GM13977 (cell line): ENCODE measurements at places on chromosomes 5 and 9.

DNA sequence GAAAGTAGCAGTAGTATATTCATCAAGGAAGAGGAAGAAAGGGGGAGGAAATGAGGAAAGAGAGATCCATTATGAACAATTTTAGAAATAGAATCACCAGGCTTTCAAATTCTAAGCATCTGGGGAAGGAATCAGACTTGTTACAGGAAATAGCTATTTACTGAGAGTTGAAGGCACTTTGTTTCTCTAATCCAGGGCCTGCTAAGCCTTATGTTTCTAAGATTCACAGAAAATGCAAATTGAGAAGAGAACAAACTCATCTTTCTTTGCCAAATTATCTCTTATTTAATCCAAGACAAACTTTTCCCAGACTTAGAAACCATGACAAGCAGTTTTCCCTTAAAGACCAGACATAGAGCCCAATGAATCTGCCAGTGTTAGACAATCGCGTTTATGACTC lies 528.0 kb upstream of the NMUR2 start:
- no peak for DNase-seq

DNA sequence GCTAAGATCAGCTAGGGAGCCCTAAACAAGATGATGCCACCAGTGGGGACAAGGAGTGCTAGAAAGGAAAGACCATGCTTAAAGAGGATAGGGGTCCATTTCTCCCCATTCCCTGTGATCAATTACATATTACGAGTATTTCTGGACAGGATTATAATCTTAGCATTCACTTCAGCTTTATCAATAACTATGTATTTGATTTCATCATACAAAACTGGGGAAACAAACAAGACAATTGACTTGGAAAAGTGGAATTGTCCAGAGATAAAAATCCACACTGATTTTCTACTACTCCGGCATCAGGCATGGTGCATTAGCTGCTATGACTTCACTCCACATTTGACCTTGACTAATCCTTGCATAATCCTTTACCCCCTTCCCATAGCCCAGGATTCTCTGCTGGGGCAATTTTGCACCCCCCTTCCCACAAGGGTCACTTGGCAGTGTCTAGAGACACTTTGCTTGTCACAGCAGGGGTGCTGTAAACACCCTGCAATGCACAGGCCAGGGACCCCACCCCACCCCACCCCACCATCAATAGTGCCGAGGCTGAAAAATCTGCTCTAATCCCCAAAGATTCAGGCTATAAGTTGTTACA lies 29.9 kb upstream of the UBE2QL1 start:
- DNase-seq = no peak

DNA sequence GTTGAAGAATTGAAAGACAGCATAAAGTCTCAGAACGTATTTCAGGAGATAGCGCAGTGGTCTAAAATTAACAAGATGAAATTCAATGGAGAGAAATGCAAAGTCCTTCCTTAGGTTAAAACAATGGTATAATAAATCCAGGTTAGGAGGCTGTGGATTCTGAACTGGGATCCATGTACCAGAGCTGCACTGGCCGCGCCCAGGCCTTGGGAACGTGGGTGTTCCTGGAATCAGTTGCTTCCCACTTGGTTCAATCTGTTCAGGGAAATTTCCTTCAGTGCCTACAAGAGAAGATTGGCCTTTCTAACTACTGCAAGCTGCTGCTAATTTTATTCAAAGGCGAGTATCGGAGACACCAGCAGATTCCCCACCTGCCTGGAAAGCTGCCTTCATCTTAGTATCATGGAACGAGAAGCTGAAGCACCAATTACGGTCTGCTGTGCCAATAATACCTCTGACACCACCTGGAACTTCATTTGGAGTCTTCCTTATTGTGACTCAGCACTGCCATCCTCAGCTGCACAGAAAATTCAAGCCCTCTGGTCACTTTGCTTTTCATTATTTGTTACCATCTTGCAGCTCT lies 14.3 kb upstream of the CTNND2 start:
- no peak for DNase-seq

- DNase-seq = no peak
Observed at GRCh38 chr5:151146061-151146460, 11.5 kb downstream of the ANXA6 start.

- no peak for DNase-seq
Observed at GRCh38 chr5:6837519-6838110, 124.4 kb downstream of the TENT4A start.

GRCh38 chr5:93653716-93654115 lies 70.7 kb downstream of the NR2F1 start:
- no peak for DNase-seq

- DNase-seq = no peak
Observed at GRCh38 chr5:149561848-149562247, 10.6 kb upstream of the CSNK1A1 start.

GRCh38 chr5:9534881-9535517 lies 10.9 kb downstream of the SEMA5A start:
- DNase-seq = no peak

DNA sequence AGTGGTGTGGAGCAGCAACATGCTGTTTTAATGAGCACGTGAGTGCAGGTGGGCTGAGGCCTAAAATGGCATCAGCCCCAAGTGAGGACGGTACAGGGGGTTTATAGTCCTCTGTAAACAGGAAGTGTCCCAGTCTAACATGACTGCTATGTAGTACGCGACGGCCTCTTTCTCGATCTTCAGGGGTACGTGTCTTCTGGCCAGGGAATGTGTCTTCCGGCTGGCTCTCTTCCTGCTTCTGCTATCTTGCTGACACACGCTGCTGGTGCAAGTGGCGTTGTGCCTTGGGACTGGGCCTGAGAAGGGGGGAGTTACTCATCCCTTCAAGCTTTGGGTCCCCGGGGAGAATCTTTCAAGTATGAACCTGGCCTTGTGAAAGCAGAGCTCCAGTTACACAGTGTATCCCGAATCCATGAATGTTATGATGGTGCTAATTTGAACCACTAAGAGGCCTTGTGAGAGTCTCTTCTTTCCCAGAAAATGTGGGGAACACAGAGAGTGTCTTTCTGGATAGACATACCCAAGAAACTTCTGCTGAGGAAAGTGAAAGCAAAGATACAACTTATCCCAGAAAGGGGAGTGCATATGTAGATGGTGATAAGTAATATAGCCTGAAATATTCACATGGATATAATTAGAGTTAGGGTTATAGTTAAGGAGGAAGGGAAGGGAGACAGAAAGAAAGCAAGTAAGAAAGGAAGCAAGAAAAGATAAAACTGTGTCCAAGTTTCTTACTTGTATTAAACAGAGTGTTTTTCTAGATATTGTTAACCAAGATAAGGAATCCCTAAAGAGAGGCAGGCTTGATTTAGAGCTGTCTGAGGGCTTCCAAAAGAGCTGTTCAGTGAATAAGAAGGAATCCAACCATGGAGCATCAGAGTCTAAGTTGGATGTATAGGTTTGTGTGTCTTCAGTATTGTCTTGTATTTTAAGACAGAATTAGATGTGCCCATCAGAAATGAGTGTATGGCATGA lies 35.5 kb upstream of the ANXA2R start:
- DNase-seq = no peak

GRCh38 chr5:177269976-177270375 lies 33.5 kb downstream of the RAB24 start:
- no peak for DNase-seq

DNA sequence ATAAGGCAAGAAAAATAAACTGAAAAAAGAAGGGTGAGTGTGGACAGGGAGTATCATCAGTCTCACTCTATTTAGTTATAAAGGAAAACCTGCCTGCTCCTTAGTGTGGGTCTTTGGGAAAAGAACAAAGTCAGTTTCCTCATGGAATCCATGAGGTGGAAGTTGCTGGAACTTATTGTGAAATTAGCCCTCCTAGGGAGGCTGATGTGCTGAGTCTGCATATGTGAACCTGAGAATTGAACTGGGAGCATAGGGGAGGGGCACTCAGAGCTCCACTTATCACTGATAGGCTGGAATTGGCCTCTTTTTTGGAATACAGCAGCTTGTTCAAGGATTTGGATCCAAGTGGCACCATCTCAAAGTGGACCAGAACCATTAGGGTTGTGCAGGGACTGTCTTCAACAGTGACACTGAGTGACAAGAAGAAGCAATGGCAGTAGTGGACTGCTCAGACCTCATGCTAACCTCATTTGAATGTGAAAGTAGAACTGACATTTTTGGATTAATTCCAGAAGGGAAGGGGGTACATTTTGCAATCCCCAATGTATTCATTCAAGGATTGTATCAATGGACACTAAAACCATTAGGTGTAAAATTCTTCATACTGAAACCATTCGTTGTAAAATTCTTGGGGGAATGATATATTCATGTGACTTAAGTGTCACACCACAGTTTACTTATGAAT lies 103.6 kb upstream of the KLF9 start:
- DNase-seq = no peak
